ENCODE measurements at places on chromosomes 3 and 15.

- no peak for DNase-seq
Measured at GRCh38 chr15:48573780-48574179, 71.7 kb downstream of the FBN1 start.

DNA sequence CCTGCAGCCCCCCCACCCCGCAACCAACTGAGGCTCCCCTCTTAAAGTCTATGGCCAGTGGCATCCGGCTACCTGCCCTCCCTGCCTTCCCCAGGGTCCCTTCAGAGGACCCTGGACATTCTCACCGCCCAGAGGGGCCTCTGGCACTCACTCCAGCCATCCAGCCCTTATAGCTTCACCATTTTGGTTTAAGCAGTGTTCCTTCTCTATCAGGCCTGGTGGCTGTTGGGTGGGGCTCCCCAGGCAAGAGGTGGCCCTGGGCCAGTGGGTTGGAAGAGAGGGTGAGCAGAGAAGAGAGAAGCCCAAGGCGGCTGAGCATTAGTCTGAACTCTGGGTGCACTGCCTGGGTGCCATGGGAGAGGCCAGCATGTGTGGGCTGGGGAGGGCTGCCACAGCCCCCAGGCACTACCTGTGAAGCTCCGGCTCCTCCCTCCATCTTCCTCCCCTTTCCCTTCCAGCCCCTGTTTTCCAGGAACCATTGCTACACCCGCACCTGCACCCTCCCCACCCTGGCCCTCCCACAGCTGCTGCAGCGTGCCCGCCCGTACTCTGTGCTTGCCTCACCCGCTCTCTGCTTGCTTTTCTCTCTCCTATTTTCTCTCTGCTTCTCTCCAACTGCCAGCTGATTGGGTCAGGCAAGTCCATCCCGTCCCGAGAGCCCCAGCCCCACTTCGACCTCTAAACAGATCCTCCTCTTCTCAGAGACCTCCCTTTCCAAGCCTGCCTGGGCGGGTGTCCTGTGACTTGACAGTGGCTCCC, 168.2 kb downstream of the TBC1D2B start:
- DNase-seq: no peak

DNA sequence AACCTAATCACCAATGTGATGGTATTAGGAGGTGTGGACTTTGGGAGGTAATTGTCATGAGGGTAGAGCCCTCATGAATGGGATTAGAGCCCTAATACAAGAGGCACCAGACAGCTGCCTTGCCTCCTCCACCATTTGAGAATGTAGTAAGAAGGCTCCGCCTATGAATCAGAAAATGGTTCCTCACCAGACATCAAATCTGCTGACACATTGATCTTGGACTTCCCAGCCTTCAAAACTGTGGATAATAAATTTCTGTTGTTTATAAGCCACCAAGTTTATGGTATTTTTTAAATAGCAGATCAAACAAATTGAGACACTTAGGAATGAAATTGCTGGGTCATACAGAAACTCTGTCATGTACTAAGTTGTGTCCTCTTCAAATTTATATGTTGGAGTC, 56.8 kb upstream of the COL6A5 start:
- DNase-seq: no peak

GRCh38 chr15:60375306-60375705, 22.5 kb downstream of the ANXA2 start:
- DNase-seq: no peak

GRCh38 chr3:110272525-110272924, 799.1 kb upstream of the NECTIN3 start:
- no peak for DNase-seq

DNA sequence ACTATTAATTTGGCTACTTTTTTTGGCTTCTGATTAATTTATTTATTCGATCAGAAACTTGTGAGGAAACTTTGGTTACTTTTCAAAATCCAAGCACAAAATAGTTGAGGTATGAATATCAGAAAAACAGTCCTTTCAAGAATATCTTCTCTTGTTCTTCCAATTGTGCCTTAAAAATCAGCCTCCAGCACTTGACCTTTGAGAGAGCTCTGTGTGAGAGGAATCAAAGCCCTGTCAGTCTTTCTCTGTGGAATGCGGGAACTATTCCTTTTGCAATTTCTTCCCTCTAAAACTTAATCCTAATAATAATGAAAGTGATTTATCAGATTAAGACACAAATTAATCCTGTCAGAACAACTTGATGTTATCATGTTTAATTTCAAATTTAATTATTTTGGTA, 185.9 kb downstream of the ABHD5 start:
- no peak for DNase-seq

DNA sequence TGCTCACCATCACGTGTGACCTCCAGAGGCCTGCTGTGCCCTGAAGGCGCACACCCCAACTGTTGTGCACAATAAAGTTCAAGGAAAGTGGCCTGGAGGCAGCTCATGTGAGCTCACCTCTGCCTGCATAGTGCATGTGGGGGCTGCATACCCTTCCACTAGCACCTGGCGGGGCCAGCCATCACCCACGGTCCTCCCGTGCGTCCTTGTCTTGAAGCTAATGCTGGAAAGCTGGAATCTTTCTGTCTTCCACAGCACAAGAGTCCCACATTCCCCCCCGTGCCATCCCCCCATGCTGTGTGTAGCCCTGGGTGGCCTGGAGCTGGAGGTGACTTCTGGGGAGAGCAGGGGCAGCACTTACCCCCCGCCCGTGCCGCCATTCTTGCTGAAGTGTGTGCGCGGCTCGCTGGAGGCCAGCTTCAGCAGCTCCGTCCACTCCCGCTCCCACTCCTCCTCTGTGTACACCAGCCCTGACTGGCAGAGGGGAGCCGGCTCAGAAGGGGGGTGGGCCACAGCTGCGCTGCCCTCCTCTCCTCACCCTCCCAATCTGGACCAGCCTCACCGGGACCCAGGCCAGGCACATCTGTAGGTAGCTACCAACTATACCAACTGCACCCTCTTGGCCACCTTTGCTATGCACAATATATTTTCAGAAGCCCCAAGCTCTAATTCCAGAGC, 199.5 kb downstream of the KLF13 start:
- DNase-seq: no peak

DNA sequence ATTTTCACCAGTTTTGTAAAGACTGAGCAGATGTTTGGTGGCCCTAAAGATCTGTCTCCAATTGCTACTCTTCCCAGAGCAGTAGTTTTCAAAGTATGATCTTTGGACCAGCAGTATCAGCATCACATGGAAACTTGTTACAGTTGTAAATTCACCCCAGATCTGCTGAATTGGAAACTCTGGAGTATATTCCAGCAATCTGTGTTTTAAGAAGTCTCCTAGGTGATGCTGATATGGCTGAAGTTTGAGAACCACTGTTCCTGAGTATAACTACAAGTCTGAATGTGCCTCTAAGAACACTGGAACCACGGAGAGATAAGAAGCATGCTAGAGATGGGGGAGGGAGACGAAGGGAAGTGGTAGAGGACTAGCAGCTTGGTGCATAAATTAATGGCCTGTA, 45.7 kb downstream of the NUDT16 start:
- DNase-seq: no peak

GRCh38 chr3:24804095-24804494, 309.4 kb upstream of the THRB start:
- DNase-seq: no peak

GRCh38 chr3:123400169-123400568, 48.7 kb downstream of the ADCY5 start:
- DNase-seq: no peak

DNA sequence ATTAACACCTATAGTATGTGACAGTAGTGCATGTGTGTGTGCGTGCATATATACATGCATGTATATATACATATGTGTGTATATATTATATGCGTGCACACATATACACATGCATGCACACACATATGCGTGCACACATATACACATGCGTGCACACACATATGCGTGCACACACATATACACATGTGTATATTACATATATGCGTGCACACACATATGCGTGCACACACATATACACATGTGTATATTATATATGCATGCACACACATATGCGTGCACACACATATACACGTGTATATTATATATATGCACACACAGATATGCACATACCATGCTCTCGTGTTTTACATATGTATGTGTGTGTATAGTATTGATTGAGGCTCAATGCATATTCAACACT, 42.0 kb upstream of the MAP3K13 start:
- DNase-seq: no peak

- DNase-seq: no peak
Measured at GRCh38 chr3:45104715-45105711, 41.2 kb downstream of the CDCP1 start.

DNA sequence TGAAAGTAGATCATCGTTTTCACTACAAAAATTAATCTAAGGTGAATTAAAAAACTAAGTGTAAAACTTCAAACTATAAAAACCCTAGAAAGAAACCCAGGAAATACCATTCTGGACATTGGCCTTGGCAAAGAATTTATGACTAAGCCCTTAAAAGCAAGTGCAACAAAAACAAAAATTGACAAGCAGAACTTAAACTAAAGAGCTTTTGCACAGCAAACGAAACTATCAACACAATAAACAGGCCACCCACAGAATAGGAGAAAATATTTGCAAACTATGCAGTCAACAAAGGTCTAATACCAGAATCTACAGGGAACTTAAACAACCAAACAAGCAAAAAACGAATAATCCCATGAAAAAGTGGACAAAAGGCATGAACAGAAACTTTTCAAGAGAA, 302.0 kb downstream of the CHST2 start:
- no peak for DNase-seq

- DNase-seq: no peak
Measured at GRCh38 chr3:115062009-115062408, 85.1 kb downstream of the ZBTB20 start.

DNA sequence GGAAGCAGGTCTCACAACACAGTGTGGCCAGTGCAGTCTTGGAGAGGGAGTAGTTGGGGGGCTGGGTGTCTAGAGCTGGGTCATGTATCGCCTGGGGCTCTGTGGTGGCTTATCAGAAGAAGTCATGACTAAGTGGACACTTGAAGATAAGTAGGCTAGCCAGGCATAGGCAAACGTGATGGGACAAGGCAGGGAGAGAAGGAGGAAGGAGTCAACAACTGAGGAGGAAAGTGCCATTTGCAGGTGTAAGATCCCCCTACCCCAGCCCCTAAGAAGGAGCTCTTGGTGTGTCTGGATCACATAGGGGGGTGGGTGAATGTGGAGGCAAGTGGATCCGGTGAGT, 352.3 kb downstream of the LRTM1 start:
- DNase-seq: no peak

DNA sequence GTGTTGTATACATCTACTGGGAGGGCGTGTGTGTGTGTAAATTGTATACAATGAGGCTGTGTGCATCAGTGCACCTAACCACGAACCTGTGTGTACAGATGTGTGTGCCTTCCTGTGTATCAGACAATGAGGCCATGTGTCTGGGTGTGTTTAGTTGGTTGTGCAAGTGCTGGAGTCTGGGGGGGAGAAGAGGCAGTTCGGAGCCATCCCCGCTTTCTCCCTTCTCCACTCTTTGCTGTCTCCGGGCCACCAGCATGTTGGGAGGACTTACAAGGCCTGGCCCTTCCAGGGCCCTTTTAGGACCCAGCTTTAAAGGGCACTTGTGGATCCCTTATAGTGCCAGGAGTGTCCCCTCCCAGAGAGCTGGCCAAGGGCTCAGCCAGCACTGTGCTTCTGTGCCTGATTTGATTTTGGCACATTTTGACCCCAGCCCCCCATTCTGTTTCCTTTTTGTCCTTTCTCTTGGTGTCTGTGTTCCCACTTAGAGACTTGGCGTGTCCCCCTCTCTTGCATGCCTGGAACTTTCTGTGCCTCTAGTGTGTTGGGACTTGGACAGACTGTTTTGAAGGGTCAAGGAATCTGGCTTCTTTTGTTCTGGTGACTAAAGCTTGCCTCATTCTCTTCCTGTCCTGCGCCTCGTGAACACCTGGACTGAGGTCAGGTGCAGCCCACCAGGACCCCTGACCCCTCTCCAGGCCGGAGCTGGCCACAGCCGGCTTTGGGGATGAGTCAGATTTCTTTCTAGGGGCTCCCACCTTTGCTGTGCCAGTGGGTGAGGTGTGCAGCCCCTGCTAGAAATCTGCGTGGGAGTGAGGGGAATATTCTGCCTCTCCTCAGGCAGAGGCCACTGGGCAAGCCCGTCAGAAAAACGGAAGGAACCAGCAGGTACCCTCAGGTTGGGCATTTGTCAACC, 1.5 kb downstream of the CTDSPL start:
- DNase-seq: no peak

DNA sequence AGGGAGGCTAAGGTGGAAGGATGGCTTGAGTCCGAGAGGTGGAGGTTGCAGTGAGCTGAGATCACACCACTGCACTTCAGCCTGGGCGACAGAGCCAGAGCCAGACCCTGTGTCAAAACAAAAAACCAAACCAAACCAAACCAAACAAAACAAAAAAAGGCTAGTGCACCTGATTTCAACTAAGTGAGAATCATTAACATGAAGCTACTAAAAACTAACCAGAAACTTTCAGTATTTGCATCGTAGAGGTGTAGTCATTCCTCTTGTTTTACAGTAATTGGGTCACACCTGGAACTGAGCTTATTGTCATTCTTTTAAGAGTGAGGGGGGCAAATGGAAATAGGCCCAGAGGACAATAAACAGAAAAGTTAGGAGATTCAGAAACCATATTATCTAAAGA, 58.5 kb downstream of the ST6GAL1 start:
- DNase-seq: no peak

DNA sequence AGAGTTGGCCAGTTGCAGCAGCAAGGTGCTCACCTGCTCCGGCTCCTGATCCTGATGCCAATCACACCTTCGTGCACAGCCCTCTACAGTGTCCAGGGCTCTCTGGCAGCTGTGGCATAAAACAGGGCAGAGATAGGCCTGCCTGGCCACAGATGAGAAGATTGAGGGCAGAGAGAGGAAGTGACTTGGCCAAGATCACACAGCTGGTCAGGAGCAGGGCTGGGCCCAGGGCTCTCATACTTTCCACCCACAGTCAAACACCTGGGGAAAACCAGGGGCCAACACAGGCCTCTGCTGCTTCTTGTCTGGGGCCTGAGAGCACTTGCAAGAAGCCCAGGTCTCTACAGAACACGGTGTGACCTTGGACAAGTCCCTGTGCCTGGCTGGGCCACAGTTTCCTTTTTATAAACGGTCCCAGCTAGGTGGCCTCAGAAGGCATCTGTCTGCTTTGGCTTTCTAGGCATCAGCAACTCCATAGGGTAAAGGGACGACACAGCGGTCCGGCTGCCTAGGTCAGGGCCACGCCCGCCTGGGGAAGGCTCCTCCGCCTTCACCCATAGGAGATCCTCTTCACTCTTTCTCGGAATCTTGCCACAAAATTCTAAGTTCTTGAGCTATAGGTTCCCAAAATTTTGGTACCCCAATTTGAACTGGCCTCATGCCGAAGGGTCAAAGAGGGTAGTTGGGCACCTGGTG, 3.1 kb downstream of the ATP2B2 start:
- DNase-seq: no peak

DNA sequence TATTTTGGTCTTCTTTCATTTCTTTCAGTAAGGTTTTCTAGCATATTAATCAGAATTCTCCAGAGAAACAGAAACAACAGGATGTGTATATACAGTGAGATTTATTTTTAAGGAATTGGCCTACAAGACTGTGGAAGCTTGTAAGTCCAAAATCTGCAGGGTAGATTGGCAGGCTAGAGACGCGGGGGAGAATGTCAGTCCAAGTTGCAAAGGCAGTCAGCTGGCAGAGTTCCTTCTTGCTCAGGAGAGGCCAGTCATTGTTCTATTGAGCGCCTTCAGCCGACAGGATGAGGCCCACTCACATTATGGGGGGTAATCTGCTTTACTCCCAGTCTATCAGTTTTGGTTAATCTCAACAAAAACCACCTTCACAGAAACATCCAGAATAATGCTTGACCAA, 133.4 kb upstream of the UBE3A start:
- no peak for DNase-seq

GRCh38 chr3:111521891-111522290, 20.1 kb upstream of the CD96 start:
- no peak for DNase-seq

GRCh38 chr3:132038198-132038825, 3.5 kb upstream of the CPNE4 start:
- no peak for DNase-seq

- no peak for DNase-seq
Measured at GRCh38 chr15:63332367-63333124, 49.1 kb downstream of the CA12 start.
